ENCODE measurements at places on chromosomes 7 and 10. TPM values are rescaled to one million over a fixed set of nuclear protein-coding genes. Genes with fewer than 3 reads are reported as not detected.

DNA sequence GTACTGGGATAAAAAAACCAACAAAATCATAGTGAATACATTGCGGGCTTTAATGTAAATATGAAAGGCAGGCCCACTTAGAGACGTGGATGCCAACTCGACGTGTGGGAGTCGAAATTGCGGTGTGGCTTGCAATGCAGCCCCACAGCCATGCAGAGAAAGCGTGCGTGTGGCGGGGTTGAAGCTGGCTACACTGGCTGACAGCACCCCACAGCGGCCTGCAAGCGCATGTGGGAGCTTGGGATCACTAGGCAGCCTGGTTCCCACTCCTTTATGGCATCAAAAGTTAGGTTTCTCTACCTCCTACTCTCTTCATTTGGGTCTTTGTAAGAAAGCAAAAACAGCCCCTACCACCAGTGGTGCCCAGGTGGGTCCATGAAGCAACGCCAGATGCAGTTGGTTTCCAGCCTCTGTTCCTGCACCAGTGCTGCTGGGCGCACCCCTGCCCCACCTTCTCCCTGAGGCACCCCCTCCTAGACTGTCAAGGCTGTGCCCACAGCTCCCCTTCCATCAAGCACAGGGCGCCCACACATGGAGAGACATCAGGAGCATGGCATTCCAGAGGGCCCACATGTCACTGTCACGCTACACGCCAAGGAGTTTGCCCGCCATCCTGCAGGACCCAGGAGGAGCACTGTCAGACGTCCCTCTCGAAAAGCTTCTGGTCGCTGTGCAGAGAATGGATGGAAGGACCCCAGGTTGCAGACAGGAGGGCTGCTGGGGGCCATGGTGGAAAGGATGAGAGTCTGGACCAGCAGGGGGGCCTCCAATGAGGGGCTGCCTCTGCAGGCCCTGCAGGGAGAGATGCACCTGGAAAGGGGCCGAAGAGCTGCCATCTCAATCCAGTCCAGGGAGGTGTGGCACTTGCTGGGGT lies 142.9 kb downstream of the PAXIP1 start:
- H3K4me3 ChIP-seq, result no peak overlapping the region
- DNase-seq, result no peak
- no peaks in the 10 kb centered on the region for H3K27me3 ChIP-seq
- no peak overlapping the region for H3K27ac ChIP-seq
- no peaks in the 10 kb centered on the region for H3K4me1 ChIP-seq

GRCh38 chr7:51328351-51328801 lies 11.8 kb upstream of the COBL start:
- DNase-seq, result no peak
- H3K27me3 ChIP-seq, result no peaks in the 10 kb centered on the region
- no peaks in the 10 kb centered on the region for H3K36me3 ChIP-seq
- no peak overlapping the region for H3K4me3 ChIP-seq
- H3K27ac ChIP-seq, result no peak overlapping the region

- H3K4me1 ChIP-seq, result no peaks in the 10 kb centered on the region
- peak overlapping the region; percentile 71 for H3K27ac ChIP-seq
- H3K36me3 ChIP-seq, result no peaks in the 10 kb centered on the region
- H3K27me3 ChIP-seq, result no peaks in the 10 kb centered on the region
- DNase-seq, result no peak
- no peak overlapping the region for H3K4me3 ChIP-seq
Measured at GRCh38 chr7:55177589-55178261, 158.9 kb downstream of the EGFR start.

DNA sequence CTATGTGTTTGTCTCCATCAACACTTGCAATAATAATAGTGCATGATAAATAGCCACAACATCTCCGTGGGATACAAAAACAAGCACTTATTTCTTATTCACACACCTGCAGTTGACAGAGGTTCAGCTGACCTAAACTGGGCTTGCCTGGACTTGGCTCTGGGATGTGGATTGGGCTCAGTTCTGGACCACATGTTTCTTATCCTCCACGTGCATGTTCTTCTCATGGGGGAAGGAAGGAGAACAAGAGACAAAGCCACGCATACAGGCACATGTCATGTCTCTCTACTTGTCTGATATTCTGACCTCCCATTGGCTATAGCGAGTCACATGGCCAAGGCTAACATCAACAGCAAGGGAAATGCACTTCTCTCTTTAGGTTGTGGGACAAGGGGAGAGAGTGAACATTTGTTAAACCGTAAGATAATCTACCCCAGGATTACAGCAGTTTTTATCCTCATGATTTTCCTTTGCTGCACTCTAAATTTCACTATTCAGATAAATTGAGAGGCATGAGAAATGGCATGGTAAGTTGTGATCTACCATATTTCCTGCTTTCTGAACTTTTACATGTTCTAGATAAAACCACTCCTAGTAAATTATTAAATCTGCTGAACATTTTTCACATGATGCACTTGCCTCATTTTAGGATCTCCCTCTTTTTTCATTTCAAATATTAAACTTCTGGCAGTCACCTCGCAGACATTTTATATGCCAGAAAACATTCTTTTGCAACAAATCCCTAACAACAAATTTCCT lies 33.7 kb downstream of the CFAP58 start:
- H3K4me3 ChIP-seq, result no peak overlapping the region
- DNase-seq, result no peak
- H3K4me1 ChIP-seq, result no peaks in the 10 kb centered on the region
- no peak overlapping the region for H3K27ac ChIP-seq
- no peaks in the 10 kb centered on the region for H3K27me3 ChIP-seq

DNA sequence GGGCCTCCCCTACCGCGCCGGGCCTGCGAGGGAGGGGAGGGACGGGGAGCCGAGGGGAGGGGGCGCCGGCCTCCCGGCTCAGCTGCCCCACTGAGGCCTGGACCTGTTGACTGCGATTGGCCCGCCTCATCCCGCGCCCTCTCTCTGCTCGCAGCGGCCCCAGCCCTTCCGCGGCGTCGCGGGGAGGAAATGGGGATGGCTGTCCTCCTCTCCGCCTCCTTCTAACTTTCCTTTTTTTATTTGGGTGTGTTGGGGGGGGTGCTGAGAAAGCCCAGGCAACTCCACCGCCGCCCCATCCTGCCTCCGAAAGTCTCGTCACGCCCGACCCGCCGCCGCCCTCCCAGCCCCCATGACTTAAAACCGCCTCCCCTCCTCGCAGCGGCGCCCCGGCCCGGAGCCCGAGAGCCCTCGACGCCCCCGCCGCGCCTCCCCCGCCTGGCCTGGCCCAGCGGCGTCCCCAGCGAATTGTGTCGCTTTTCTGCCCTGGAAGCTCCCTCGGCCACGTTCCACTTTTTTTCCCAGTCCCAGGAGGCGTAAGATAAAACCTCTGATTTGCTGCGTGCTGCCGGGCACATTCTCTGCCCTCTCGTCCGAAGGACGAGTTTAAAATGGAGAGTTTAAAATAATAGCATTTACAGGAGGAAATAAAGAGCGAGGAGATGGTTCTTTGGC lies 842 bp upstream of the SKIDA1 start:
- H3K27ac ChIP-seq, result peak overlapping the region; percentile 100
- H3K4me3 ChIP-seq, result peak overlapping the region; percentile 75
- peak; percentile 84 for DNase-seq
- no peaks in the 10 kb centered on the region for H3K4me1 ChIP-seq
- H3K36me3 ChIP-seq, result no peaks in the 10 kb centered on the region
- no peaks in the 10 kb centered on the region for H3K27me3 ChIP-seq

- H3K4me3 ChIP-seq, result no peak overlapping the region
- no peak for DNase-seq
- H3K27me3 ChIP-seq, result no peaks in the 10 kb centered on the region
Measured at GRCh38 chr7:74252893-74253292, 1.3 kb downstream of the RFC2 start.

DNA sequence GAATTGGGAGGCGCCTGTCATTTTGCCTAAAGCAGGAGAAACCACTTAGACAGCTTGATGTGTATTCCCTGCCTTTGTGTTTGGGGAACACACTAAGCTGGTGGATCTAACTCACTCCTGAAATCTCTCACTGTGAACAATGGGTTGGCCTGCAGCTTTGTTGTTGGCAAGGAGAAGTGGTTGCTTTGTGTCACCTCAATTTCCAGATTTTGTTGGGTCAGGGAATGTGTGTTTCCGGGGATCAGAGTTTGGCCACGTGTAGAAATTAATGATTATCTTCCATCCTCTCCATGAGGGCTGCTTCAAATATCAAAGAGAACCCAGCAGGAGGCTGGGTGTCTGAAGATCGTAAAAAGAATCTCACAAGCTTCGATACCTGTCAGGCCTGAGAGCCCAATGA lies 27.8 kb downstream of the A1CF start:
- no peaks in the 10 kb centered on the region for H3K4me1 ChIP-seq
- DNase-seq, result no peak
- no peak overlapping the region for H3K27ac ChIP-seq
- no peak overlapping the region for H3K4me3 ChIP-seq
- H3K36me3 ChIP-seq, result no peaks in the 10 kb centered on the region

The BLNK gene
- total RNA-seq, result 0.67 TPM

The SLC26A5 gene
- total RNA-seq, result not detected

The ZC3HAV1 gene
- total RNA-seq, result 39.7 TPM

The ADGRA1 gene
- 0.07 TPM for total RNA-seq

The TMEM130 gene
- total RNA-seq, result 3.9 TPM

The PPA1 gene
- 60.7 TPM for total RNA-seq
